Tracheal epithelial cell (primary cell): ENCODE measurements at places on chromosomes 3 and 15. TPM values are rescaled to one million over a fixed set of nuclear protein-coding genes. Genes with fewer than 3 reads are reported as not detected.

Gene TOPAZ1
- total RNA-seq: not detected in 2 replicates

Gene TRPC1
- 7.2 and 13.7 TPM in 2 replicates for total RNA-seq

Gene ISLR
- total RNA-seq: not detected in 2 replicates

Gene ARGFX
- total RNA-seq: not detected in 2 replicates

Gene SCG3
- total RNA-seq: under 0.01 TPM in 1 of 2 replicates, not detected in the other

Gene FILIP1L
- 0.43 and 5.3 TPM in 2 replicates for total RNA-seq

Gene CPA3
- total RNA-seq: not detected in 2 replicates

Gene FETUB
- total RNA-seq: not detected in 2 replicates

Gene MESP2
- 0.48 and 1.3 TPM in 2 replicates for total RNA-seq

Gene BNC1
- total RNA-seq: 52.1 and 69.3 TPM in 2 replicates

Gene HRG
- not detected in 2 replicates for total RNA-seq

Gene NUP210
- total RNA-seq: 0.21 and 2.9 TPM in 2 replicates

Gene HES1
- total RNA-seq: 100 and 117 TPM in 2 replicates

Gene CHL1
- under 0.01 and 2.1 TPM in 2 replicates for total RNA-seq

Gene HOMER2
- 58.3 and 61.0 TPM in 2 replicates for total RNA-seq

Gene FSD2
- not detected in 2 replicates for total RNA-seq

Gene TRANK1
- total RNA-seq: 0.85 and 4.6 TPM in 2 replicates

Gene ZNF80
- total RNA-seq: not detected in 2 replicates

Gene SLC27A2
- total RNA-seq: 1.4 and 3.0 TPM in 2 replicates

Gene RPP14
- 13.7 and 17.3 TPM in 2 replicates for total RNA-seq

Gene STXBP5L
- total RNA-seq: not detected in 2 replicates

Gene SKOR1
- total RNA-seq: not detected in 2 replicates

Gene MORC1
- total RNA-seq: not detected in 2 replicates

Gene OR5K2
- not detected in 2 replicates for total RNA-seq

Gene TM4SF4
- total RNA-seq: not detected in 2 replicates

Gene RARB
- total RNA-seq: 0.85 and 0.96 TPM in 2 replicates

Gene FRMD5
- 1.7 and 1.9 TPM in 2 replicates for total RNA-seq

Gene DUOX1
- 19.0 and 34.3 TPM in 2 replicates for total RNA-seq

Gene CYP19A1
- not detected in 2 replicates for total RNA-seq

Gene CCDC54
- total RNA-seq: not detected in 2 replicates

Gene NR1I2
- total RNA-seq: not detected in 2 replicates

Gene TRH
- not detected in 2 replicates for total RNA-seq

Gene TGM4
- total RNA-seq: 0.48 TPM in 1 of 2 replicates, not detected in the other

Gene FNDC3B
- 33.9 and 61.2 TPM in 2 replicates for total RNA-seq

Gene TIMP4
- 0.48 and 1.9 TPM in 2 replicates for total RNA-seq

Gene ASB14
- total RNA-seq: not detected in 2 replicates

Gene SRPRB
- 59.9 and 76.4 TPM in 2 replicates for total RNA-seq

Gene BDH1
- 15.7 and 16.0 TPM in 2 replicates for total RNA-seq

Gene OSBPL10
- 14.2 and 24.9 TPM in 2 replicates for total RNA-seq

Gene FBXO40
- not detected in 2 replicates for total RNA-seq

Gene ZNF280D
- total RNA-seq: 7.0 and 12.8 TPM in 2 replicates

Gene C15orf62
- 0.85 and 1.2 TPM in 2 replicates for total RNA-seq

Gene UCN2
- 6.0 and 8.5 TPM in 2 replicates for total RNA-seq

Gene RAMAC
- total RNA-seq: 63.9 and 64.6 TPM in 2 replicates

Gene SCAANT1
- not detected in 2 replicates for total RNA-seq

Gene FSIP1
- 9.4 and 14.5 TPM in 2 replicates for total RNA-seq

Gene SLC22A14
- total RNA-seq: under 0.01 TPM in 1 of 2 replicates, not detected in the other

Gene GNAT1
- 0.43 TPM in 1 of 2 replicates, not detected in the other for total RNA-seq

Gene FOXB1
- not detected in 2 replicates for total RNA-seq

Gene NPAP1
- total RNA-seq: under 0.01 TPM in 1 of 2 replicates, not detected in the other

Gene SUSD5
- total RNA-seq: under 0.01 and 0.24 TPM in 2 replicates

Gene SGO1
- 0.21 and 0.72 TPM in 2 replicates for total RNA-seq

Gene CCR3
- not detected in 2 replicates for total RNA-seq

Gene SAMMSON
- not detected in 2 replicates for total RNA-seq
